ENCODE measurements at places on chromosomes 3 and 15.

DNA sequence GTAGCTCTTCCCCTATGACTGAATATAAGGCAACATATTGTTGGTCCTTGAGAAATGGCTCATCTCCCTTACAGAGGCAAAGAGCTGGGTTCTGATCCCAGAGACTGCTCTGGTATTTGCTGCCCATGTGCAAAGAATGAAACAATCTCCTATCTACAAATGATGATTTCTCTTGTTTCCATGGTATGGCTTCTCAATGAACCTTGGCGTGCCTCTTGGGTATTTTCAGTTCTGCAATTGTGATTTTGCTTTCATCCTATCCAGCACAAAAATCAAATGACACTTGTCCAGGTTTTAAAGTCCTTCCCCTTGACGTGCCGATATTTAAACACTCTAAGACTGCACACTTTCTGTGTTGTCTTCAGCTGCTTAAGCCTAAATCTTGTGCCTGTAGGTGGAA, 109.8 kb upstream of the NR2F2 start:
- no peak for DNase-seq

- peak; percentile 15 for DNase-seq
Measured at GRCh38 chr15:64634027-64634426, 141.4 kb downstream of the RBPMS2 start.

DNA sequence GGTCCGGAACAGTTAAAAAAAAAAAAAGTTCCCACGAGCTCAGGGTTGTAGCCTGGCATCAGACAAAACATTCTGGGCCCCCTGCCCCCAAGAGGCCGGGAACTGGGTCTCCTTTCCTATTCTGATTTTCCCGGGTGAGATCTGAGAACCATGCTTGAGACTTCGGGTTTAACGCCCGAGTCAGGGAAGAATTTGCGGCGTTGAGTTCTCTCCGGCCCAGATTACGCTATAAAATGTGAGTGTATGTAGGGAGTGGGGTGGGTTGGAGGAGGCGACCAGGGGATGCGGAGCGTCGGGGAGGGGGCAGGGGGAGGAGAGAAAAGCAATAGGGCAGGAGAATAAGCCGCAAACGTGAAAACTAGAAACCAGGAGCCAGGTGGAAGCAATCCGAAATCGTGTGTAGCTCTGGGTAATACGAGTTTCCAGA, 2.7 kb downstream of the ZIC1 start:
- DNase-seq, result no peak

DNA sequence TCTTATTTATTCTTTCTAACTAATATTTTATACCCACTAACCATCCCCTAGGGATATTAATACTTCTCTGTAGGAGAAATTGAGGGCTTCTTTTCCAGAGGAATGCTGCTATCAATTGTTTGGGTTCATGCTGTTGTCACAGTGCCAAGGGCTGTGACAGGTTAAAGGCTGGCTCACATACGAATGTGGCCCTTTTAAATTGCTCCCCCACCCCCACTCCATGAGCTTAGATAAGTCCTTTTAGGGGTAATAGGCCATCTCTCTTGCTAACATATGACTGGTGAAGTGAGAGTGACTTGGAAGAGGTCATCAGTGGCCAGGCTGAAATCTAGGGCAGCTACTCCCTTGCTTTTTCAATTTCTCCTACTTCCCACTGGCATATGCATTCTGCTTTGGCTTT, 121.9 kb upstream of the DPH6 start:
- no peak for DNase-seq

DNA sequence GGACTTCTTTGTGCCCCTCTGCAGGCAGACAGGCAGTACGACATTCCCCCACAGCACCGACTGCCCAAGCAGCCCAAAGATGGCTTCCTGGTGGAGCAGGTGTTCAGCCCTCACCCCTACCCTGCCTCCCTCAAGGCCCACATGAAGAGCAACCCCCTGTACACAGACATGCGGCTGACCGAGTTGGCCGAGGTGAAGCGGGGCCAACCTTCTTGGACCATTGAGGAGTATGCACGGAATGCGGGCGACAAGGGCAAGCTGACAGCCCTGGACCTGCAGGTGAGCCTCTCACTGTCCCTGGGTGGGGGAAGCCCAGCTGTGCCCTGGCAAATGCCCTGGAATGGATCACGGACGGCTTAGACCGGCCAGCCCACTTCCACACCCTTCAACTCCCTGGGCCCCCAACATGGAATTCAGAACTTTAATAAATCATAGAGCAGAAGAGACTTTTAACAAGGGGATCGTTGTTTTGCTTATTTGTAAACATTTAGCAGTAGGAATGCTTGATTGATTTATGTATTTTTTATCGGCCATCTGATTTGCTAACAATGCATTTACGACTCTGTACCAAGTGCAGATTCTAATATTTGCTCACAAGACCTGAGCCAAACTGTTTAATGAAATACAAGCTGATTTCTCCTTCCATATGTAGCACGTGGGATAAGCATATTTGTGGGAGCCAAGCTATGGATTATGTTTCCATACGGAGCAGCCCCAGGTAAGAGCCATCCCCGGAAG, 31.1 kb downstream of the MINAR1 start:
- DNase-seq, result no peak
